Activated CD8-positive, alpha-beta T cell treated with anti-CD3 and anti-CD28 coated beads for 36 hours (primary cell): ENCODE measurements at places on chromosomes 11 and 22. TPM values are rescaled to one million over a fixed set of nuclear protein-coding genes. Genes with fewer than 3 reads are reported as not detected.

DNA sequence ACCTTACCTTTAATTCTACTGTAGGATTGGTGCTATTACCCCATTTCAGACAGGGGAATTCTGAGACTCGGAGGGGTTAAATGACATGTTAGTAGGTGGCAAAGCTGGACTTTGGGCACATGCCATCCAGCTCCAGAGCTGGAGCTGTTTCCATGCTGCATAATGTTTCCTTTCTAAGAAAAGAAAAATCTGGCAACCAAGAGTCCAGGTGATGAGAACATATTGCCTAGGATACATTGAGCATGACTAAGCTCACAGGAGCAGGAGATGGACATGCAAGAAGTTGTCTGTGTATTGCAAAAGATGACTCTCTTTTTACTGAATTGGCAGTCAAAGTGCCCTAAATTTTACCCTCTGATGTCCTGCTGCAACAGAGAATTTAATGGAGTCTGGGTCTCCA is 150.8 kb upstream of the SYT13 start:
- DNase-seq: no peak

DNA sequence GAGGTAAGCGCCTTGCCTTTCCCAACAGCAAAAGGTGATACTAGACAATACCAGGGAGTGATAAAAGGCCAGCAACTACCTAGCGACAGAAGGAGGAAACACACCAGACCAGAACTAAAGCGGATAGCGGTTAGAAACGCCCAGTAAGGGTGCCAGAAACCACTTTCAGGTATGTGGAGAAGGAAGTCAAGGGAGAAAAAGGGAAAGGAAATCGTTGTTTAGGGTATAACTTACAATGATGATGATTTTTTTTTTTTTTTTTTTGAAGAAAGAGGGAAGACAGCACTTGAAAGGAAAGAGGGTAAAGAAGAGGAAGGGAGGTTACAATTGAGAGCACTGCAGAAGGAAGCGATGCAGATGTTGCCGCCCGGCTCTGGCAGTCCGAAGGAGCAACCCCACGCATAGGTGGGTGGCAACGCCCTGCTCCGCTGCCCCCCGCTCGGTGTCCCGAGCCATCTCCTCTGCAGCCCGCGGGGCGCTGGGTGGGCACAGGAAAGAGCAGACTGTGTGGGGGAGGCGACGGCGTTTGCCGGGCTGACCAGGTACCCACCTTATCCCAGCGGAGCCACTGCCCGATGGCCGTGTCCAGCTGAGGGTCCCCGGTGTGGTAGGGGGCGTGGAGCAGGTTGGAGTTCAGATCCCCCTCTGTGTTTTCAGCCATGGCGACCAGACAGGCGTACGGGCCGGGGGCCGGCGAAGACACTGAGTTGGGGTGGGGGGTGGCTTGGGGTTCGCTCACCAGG is 561 bp downstream of the PGM2L1 start:
- DNase-seq: peak; percentile 45

DNA sequence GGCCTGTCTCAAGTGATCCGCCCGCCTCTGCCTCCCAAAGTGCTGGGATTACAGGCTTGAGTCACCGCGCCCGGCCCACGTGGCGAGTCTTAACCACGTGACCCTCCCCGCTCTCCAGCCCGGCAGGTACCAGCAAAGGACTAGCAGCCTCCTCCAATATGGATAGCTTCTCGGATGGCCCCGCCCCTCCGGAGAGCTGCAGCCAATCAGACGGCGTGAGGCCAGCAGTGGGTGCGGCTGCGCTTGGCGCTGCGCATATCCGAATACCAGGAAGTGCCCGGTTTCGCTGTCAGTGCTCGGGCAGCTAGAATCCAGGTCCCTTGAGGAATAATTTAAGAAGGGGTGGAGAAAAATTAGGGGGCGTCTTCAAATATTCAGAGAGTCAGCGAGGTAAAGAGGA is 14.7 kb upstream of the PISD start:
- peak; percentile 95 for DNase-seq

GRCh38 chr11:9530901-9531625 is 42.4 kb upstream of the WEE1 start:
- no peak for DNase-seq

GRCh38 chr11:3671334-3672254 is at the start of gene CHRNA10:
Gene CHRNA10, minus strand, starts transcription at chr11:3671384. Its CDS starts 72 bp downstream, at chr11:3671312.
- DNase-seq: no peak

DNA sequence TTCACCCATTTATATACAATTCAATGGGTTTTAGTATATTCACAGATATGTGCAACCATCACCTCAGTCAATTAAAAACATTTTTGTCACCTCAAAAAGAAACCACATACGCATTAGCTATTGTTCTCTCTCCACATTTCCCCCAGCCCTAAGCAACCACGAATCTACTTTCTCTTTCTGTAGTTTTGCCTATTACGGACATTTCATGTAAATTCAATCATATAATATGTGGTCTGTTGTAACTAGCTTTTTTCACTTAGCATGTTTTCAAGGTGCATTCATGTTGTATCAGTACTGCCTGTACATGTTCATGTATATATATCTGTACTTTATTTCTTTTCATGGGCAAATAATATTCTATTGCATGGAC is 104.7 kb upstream of the RRM1 start:
- peak; percentile 35 for DNase-seq

DNA sequence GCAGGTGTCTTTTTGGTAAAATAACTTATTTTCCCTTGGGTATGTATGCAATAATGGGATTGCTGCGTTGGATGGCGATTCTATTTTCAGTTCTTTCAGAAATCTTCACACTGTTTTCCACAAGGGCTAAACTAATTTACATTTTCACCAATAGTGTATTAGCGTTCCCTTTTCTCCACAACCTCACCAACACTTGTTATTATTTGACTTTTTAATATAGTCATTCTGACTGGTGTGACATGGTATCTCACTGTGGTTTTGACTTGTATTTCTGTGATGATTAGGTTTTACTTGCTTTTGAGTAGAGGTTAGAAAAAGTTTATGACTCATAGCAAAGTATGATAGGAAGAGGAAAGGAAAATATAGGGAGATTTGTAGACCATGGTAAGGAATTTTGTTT is 92.3 kb downstream of the DLG2 start:
- DNase-seq: no peak

- no peak for DNase-seq
Observed at GRCh38 chr11:123725995-123726655, 15.3 kb downstream of the ZNF202 start.

DNA sequence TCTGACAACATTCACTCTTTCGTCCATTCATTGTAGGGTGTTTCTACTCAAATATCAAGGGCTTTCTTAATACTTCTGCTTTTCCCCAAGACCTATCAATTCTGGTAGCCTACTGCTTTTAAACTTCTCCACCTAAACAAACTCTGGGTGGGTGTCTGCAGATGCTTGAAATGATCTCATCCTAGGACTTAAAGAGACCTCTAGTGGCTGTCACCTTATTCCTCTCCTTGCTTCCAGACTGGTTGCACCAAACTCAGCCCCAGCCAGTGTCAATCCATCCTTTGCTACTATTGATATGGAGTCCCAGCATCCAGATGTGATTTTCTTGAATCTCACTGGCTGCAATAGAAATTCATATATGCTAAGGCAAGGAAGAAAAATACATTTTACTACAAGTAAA is 274.7 kb downstream of the NXPE2 start:
- no peak for DNase-seq

GRCh38 chr22:38868886-38869381 is 3.1 kb downstream of the CBX6 start:
- peak; percentile 91 for DNase-seq

DNA sequence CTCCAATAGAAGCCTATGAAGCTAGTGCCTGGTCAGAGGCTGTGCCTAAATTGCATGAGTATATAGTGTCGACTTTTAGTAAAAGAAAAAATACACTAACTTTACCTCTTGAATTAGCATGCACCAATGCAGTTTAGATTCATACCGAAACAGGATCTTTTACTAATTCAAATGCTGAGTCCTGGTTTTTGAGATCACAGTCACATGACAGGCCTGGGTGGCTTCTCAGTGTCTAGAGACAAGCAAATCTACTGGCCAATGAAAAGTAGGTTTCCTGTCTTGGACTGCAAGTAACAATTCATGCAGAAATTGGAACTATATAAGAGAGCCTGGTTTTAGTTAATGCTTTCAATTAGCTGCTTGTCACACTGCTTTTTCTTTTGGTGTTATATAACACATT is 7.2 kb downstream of the ARHGEF12 start:
- DNase-seq: peak; percentile 12

DNA sequence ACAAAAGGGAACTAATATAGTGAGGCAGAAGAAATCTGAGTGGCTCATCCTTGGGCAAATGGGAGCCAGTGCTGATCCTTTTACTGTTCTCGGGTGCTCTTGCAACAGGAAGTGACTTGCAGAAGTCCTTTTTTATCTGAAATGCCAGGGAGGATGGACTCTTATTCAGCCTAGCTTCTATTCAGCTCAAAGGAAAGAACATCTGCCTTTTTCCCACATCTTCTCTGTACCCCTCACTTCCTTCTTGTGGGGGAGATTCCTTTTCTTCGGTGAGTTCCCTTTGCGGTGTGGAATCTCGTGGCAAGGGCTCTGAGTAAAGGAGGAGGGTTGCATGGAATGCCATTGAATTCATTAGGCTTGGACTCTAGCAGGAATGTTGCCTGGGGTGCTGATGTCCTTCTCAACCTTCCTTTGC is 76.2 kb downstream of the ZBTB16 start:
- DNase-seq: no peak

DNA sequence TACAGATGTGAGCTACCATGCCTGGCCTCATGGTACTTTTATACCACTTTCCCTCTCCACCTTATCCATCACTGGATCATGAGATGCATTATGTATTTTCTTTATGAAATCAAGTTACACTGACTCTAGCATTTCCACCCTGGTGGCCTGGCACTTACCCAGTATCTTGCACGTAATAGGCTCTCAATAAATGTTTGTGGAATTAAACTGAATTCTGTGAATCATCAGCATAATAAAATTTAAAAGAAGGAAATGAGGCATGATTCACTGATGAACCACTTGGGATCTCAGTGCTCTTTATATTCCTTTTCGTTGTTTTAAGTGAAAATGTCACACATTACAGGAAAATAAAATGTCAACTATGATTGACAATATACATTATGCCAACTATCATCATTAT is 25.1 kb downstream of the ADM start:
- DNase-seq: no peak

The OR52N4 gene
- 1.1 TPM for total RNA-seq

GRCh38 chr22:29860006-29860766 is 22.1 kb upstream of the ASCC2 start:
- DNase-seq: no peak

DNA sequence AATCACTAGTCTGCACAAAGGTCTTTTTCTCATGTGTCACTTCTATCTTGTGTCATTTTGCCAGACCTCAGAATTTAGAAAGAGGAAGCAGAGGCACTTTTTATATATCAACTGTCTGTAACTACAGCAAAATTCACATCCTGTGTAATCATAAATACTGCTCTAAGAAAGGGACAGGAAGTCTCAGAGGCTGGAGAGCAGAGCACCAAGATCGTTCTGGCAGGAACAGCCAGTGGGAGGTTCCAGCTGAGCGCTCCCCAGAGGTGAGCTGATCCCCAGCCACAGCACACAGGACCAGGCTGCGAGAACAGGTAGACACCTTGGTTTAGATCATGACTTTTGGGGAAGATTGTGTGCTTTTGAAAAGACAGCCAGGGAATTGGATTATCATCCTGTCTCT is at the start of gene MS4A7:
Gene MS4A7 (plus strand): TSS at position 179 of the 400 bp plus-strand sequence. CDS start 4,610 bp downstream, outside the sequence.
- DNase-seq: no peak
